ENCODE measurements at places on chromosomes 1 and 21.

- no peak for DNase-seq
Measured at GRCh38 chr1:21300774-21301173, 10.5 kb upstream of the ECE1 start.

- DNase-seq, result no peak
Measured at GRCh38 chr1:7885513-7886404, 32.9 kb upstream of the UTS2 start.

GRCh38 chr1:33712186-33712585 is 151.7 kb upstream of the HMGB4 start:
- DNase-seq, result peak; percentile 33

GRCh38 chr1:192654591-192655251 is 18.8 kb downstream of the RGS13 start:
- no peak for DNase-seq

DNA sequence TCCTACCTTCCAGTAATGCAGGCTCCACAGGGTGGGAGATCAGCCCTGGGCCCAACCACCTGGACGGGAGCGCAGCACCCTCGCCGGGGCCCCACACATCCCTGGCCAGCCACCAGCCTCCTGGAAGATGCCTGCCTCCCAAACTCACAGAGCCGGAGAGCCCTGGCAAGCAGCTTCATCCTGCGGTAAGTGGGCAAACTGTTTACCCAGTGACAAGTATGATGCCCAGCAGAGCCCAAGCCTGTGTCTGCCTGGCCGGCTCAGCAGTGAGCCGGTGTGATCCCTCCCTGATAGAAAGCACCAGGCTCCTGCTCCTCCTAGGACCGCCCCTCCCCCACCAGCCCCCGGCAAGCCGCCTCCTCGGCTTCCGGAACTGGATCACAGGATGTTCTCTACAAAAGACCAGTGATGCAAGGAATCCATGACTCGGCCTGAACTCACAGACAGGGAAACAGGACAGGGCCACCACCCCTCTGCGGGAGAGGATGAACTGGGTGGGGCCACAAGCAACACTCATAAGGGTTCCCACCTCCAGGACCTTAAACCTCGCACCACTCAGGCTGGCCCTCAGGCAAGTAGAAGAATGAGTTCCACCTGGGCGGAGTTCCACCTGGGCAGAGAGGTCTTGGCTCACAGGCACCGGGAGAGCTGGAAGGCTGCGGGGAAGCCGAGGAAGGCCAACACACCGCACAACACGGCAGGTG is 7.9 kb downstream of the ACOT7 start:
- DNase-seq, result no peak

GRCh38 chr1:24222793-24223192 is 35.7 kb upstream of the IFNLR1 start:
- no peak for DNase-seq

GRCh38 chr1:206572835-206573234 is 39.4 kb downstream of the EIF2D start:
- DNase-seq, result no peak

DNA sequence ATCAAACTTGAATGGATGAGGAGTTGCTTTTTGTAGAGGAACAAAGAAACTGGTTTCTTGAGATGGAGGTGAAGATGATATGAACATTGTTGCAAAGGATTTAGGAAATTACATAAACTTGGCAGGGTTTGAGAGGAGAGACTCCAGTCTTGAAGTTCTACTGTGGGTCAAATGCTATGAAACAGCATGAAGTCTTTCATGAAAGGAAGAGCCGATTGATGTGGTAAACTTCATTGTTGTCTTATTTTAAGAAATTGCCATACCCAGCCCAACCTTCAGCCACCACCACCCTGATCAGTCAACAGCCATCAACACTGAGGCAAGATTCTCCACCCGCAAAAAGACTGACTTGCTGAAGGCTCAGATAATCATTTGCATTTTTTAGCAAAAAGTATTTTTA is 52.2 kb downstream of the SIPA1L2 start:
- DNase-seq, result no peak

DNA sequence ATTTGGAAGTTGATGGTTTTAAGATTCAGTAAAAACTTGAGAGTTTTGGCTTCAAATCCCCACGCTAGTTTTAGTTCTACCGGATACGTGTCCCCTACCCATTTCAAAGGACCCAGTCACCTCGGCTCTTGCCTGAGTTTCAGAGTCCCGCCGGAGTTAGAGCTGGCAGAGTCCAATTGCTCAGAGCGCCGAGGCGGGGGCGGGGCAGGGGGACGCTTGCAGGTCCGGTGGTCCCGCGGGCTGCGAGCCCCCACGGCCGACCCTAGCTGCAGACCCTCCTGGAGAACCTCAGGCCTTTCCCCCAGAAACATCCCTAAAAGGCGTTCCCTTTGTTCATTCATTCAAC is 765 bp upstream of the VPS45 start:
- DNase-seq, result peak; percentile 11

DNA sequence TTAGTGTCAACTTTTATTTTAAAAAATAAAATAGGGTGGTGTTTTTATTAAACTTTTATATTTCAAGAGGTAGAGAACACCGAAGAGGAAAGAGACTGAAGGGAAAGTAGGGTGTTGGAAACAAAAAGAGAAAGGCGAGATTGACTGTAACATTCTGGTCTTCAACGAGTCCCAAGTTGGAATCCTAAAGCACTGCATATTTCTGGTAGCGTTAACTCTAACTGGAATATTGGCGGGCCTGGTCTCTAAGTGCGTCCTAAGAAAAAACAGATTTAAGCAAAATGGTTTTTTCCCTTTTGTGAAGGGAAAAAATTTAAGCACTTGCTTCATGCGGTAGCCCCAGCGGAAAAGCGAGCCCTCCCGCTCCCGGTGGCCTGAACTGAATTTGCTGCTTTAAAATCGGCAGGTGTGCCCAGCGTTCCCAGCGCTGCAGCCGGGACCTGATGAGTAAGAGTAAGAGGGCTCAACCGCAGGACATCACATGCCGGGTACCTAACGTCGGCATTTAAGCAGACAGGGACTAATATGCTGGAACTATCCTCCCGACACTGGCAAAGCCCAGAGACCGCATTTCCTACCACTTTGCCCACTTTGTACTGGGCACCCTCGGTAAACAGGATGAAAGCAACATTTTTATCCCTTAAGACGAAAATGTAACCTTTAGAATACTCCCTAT is 30.5 kb upstream of the NFIA start:
- no peak for DNase-seq

GRCh38 chr21:25895565-25896205 is 160.9 kb downstream of the GABPA start:
- no peak for DNase-seq

DNA sequence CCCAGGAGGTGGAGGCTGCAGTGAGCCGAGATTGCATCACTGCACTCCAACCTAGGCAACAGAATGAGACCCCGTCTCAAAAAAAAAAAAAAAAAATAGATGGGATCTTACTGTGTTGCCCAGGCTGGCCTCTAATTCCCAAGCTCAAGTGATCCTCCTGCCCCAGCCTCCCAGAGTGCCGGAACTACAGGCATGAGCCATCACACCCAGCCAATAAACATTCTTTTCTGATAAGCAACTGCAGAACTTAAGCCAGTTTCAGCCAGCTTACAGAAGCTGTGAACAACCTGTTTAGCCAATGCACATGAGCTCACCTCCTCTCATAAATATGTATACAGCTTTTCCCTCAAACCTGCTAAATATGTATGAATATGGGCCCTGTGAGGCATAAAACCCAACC is 3.1 kb upstream of the MIIP start:
- DNase-seq, result no peak

GRCh38 chr1:55584526-55585401 is 369.6 kb upstream of the USP24 start:
- DNase-seq, result no peak

DNA sequence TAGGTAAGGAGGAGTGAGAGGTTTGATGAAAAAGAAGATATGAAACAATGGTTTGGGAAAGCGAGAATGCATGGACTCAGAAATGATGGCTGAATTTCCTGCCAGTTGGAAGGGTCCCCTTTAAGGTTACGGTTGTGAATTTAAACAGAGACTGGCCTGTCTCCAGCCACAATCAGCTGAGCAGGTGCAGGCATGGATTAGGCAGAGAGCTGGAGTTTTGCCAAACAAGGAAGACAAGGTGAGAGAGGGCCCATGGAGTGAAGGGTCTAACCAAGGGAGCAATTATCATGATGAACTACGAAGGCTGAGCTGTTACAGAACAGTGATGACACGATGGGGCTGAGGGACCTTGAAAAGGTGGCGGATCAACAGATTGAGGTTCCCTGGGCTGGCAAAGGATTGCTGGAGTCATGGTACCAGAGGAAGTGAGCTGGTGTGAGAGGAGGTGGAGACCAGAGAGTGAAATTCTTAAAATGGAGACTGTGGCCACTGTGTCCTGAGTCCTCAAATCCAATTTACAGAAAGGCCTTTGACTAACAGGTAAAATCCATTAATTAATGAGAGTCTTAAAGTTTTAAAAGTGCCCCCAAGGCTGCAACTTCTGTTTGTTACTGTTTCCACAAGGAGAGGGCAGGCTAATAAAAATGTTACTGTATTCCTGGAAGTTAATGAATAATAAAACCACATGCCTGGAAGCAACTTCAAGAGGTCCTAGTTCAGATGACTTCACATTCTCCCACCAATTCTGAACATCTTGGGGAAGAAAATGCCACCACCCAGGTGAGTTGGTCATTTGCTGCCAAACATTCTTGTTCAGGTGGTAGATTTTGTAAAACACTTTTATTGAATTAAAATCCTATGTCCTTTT is 41.5 kb downstream of the LHX9 start:
- DNase-seq, result no peak

DNA sequence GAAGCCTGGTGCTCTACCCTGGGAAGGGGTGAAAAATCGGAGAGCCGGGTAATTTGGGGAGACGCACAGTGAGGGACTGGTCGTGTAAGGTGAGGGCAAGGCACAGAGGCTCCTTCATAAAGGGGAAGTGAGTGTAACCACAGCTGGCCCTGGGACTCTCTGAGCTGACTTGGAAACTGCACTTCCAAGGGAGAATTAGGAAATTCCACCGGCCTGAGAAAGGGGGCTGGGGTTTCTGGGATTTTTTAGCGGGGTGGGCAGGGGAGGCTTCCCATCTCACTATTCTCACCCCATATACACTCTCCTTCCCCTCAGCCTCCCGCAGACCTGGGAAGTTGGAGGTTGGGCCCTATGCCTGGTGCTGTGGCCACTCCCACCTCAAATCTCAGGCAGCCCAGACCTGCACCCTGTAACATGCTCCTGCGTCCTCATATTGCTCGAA is 88.3 kb upstream of the IPO9 start:
- no peak for DNase-seq

DNA sequence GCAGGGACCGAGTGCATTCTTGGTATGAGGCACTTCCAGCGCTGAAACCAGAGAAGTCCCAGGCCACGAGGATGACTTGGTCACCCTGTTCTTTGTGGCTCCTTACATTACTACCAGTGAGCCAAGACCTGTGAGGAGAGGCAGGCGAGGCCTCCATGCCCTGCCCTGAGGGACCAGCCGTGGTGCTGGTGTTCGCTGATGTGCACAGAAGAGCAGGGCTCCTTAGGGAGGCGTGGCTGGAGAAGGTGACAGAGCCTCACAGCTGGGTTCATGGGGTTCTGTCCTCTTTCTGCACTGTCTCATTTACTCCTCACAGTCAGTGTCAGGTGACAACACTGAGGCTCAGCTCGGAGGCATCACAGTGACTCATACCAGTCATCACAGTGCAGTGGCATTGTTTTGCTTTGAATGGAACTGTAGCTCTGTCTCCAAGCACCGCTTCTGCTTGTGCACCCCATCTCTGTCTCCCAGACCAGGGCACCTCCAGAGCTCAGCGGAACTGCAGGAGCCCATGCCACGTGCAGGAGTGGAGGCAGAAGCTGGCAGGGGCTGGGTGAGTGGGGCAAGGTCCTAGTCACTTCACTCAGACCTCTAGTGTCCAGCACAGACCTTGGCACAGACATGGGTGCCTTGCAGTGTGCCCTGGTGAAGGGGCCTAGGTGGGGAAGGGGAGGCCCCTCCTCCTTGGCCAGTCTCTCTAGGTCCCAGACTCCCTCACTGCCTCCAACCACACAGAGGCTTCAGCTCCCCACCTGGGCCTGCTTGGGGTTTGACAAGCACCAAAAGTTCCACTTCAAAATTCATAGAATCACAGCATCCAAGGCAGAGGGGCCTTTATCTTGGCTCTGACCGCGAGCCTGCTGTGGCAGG is 310.9 kb downstream of the MATN1 start:
- peak; percentile 34 for DNase-seq

Measured in stimulated activated effector memory CD8-positive, alpha-beta T cell treated with anti-CD3 and anti-CD28 coated beads, Interleukin-12 subunit alpha, Interleukin-12 subunit beta, amount 100 ng/mL, for 72 hours (primary cell).